Thoracic aorta (tissue), 2 donors: ENCODE measurements at places on chromosomes 3 and 15.

GRCh38 chr3:42179110-42179725 lies 86.8 kb downstream of the CCK start:
- peak; percentile 8 for DNase-seq

DNA sequence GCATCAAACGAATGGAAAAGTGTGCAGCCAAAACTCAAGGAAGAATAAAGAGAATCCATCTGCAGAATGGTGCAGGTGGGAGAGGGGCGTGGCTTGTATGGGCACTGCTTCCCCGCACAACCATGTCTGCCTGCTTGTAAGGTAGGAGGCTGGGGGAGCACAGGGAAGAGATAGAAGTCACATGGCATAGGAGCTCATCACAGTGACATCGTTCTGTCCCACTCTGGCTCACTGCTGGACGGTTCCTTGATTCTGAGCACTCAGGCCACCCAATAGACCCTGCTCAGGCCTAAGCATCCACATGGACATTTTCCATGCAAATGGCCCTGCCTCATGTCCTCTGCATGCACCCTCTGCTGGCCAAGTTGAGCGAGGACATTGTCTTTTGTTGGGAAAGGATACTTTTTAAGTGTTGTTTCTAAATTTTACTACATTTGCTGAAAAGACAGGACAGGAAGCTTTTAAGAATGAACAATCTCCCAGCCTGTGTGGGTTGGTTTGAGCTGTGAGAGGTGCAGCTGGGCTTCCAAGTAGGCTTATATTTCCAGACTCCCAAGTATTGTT lies 3.1 kb downstream of the MYLK start:
- DNase-seq = no peak

DNA sequence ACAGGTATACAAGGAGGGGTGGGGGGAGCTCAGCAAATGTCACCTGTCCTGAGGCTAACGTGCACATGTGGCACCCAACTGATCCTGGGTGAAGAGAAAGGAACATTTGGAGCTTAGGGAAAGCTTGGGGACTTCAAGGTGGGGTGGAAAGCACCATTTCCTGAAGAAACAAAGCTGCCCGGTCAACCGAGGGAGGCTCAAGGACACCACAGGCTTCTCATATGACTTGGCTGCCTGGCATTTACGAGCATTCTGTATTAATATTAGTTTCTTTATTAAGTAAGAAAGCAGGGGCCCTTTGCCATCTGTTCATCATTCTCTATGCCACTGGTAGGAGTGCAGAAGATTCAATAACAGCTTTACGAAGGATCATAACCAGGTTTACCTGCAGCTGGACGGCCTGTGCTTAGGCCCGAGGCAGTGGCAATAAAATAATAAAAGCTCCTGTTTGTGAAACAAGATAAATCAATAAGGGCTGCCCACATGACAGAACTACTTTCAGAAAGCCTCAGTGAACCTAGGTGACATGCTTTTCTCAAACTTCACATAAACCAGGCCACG lies 54.0 kb downstream of the ETV5 start:
- DNase-seq = no peak

- DNase-seq = no peak
Observed at GRCh38 chr3:144754076-144754783, 782.6 kb downstream of the DIPK2A start.

- no peak for DNase-seq
Observed at GRCh38 chr15:67937153-67937761, 97.4 kb upstream of the RNU6-1 start.

- DNase-seq = no peak
Observed at GRCh38 chr3:58568572-58569286, 8.5 kb downstream of the FAM107A start.

DNA sequence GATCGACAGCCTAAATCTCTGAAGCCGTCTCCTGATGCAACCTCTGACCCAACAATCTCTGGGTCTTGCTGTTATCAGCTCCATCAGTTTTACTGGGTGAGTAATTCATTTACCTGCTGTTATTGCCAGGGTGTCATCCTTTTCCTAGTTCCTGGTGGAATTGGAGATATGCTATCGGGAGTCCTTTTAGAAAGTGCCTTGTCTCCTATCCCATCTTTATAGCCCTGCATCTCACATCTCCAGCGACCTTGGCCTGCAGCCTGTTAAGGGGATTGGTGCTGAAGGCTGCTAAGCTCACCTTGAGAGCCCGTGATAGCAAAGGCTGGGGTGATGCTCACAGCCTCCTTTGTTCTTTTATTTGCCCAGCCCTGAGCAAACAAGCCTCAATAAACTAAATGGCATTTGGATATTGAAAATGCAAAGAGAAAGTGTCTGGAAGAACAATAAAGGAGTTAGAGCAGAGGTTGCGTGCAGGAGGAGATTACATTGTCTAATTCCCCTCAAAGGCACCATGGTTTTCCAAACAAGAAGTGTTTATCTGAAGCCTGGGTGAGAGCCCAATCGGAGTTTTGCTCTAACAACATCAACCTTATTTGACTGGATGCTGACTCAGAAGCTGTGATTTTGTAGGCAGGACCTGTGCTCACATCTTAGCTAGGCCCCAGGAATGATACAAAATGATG lies 101.8 kb downstream of the RPLP1 start:
- no peak for DNase-seq

GRCh38 chr15:42354824-42355223 lies 4.5 kb upstream of the CAPN3 start:
- DNase-seq = no peak

DNA sequence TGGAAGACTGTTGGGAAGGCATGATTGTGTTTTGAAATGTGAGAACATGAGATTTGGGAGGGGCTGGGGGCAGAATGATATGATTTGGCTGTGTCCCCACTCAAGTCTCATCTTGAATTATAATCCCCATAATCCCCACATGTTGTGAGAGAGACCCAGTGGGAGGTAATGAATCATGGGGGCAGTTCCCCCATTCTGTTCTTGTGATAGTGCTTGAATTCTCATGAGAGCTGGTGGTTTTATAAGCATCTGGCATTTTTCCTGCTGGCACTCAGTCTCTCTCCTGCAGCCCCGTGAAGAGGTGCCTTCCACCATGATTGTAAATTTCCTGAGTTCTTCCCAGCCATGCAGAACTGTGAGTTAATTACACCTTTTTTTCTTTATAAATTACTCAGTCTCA lies 430.5 kb downstream of the OTOL1 start:
- DNase-seq = no peak

DNA sequence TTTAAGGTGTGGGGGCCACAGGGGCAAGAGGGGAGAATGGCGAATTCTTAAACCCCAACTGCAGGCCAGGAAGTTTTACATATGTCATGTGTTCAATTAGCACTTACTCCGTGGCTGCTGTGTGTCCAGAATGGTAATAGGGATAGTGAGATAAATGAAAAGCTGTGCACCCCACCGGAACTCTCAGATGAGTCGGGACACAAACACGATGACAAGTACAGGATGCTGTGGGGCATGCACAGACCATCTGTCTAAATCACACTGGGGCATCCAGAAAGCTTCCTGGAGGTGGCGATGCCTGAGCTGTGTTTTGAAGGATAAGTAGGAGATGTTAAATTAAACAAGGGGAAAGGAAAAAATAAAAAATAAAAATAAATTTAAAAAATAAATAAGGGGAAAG lies 18.3 kb upstream of the TMEM158 start:
- DNase-seq = no peak

- no peak for DNase-seq
Observed at GRCh38 chr15:44207643-44208042, 12.6 kb upstream of the FRMD5 start.

DNA sequence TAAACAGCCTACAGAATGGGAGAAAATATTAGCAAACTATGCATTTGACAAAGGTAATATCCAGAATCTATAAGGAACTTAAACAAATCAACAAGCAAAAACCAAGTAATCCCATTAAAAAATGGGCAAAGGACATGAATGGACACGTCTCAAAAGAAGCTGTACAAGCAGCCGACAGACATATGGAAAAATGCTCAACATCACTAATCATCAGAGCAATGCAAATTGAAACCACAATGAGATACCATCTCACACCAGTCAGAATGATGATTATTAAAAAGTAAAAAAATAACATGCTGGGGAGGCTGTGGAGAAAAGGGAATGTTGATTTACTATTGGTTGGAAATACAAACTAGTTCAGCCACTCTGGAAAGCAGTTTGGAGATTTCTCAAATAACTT lies 30.7 kb upstream of the PPM1L start:
- no peak for DNase-seq

- no peak for DNase-seq
Observed at GRCh38 chr3:55620351-55621025, 133.4 kb upstream of the WNT5A start.

GRCh38 chr15:64905119-64905831 lies 6.4 kb upstream of the ANKDD1A start:
- DNase-seq = no peak

DNA sequence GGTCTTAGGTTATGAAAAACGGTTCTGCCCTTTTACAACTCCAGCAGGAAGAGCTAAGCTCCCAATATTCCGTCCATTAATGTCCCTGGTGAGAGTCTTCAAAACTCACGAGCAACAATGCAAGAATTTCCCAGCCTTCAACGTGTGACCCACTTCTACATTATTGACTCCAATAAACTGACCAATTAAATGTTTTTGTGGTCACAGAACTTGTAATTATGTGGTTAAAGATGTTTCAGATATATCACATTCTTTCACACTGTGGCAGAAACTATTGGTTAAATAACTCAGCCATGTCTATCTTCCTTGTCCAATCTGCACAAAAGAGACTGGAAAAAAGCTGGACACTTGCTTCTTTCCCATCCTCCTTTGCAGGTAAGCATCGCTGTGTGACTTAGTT lies 286.6 kb upstream of the ADAMTS9 start:
- no peak for DNase-seq

GRCh38 chr3:156256256-156256655 lies 135.9 kb downstream of the KCNAB1 start:
- DNase-seq = no peak

GRCh38 chr3:139309880-139310279 lies 33.9 kb upstream of the MRPS22 start:
- no peak for DNase-seq

DNA sequence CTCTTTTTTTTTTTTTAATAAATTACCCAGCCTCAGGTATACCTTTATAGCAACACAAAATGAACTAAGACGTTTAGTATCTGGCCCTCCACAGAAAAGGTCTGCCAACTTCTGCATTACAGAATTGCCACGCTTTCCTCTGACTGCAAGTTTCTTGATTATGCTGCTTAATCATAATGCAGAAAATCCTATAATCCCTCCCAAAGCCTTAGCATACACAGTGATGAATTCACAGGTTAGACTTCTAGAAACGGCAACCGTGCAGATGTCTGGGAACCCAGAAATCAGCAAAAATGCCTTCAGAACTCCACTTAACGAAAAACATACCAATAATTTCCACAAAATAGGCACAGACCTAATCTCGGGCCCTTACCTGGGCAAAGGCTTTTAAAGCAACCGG lies 144.7 kb upstream of the FRMD4B start:
- DNase-seq = no peak

DNA sequence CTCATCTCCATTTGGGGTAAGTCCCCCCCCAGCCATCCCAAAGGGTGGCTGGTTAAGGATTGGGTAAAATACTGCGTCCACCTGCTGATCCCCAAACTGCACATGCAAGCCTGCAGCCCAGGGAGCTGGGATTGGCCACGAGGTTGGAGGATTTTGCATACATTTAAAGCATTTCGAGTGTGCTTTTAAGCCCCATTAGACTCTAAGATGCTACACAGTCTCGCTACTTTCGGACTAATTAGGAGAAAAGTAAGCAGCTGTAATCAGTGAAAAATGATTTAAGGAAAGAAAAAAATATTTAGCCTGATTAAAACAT lies 23.9 kb downstream of the SLC6A6 start:
- DNase-seq = no peak

DNA sequence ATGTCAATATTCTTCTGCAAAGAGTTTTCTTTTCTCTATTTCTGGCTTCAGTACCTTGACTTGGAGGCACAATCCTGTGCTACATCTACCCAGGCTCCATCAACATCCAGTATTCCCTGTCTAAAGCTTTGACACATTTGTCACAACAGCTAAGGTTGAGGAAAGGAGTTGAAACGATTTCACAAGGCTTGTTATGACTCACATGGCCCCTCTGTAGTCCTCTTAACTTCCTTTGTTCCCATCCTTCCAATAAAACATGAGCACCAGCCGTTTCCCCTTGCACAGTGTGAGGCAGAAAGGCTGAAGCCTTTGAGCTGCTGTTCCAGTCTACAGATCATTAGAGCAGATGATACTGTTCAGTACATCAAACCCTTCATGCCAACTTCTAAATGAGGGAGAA lies 163.0 kb upstream of the TMCO5A start:
- no peak for DNase-seq

GRCh38 chr3:194137008-194137505 lies 1.1 kb downstream of the HES1 start:
- peak; percentile 41 for DNase-seq

- DNase-seq = no peak
Observed at GRCh38 chr3:120693439-120694171, 11.6 kb upstream of the HGD start.

DNA sequence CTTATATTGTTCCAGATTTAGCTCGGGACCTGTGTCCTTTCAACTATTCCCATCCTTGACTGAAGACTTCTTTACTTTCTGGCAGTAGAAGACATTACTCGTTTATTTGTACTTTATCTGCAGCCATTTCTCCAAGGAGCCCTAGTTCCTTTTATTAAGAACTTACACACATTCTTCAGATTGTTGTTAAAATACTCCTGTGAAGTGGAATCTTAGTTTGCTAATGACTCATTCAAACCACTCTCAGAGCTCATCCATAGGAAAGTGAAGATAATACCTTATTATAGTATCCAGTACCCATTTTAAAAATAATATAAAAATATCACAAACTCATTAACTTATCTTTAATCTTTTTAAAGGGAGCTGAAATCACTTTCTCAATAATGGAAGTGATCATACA lies 63.5 kb downstream of the C3orf70 start:
- DNase-seq = no peak

GRCh38 chr3:98874602-98875249 lies 26.8 kb downstream of the DCBLD2 start:
- no peak for DNase-seq

DNA sequence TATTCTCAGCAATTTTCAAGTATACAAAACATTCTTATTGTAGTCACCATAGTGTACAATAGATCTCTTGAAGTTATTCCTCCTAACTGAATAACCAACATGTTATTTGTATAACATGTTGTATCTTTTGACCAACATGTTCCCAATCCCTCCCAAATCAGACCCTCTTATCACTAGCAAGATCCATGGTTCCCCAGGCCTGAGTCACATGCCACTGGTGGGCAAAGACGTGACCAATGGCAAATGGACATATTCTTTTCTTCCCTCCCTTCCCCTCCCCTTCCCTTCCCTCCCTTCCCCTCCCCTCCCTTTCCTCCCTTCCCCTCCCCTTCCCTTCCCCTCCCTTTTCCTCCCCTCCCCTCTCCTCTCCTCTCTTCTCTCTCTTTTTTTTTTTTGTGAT lies 45.4 kb downstream of the AMOTL2 start:
- DNase-seq = no peak

DNA sequence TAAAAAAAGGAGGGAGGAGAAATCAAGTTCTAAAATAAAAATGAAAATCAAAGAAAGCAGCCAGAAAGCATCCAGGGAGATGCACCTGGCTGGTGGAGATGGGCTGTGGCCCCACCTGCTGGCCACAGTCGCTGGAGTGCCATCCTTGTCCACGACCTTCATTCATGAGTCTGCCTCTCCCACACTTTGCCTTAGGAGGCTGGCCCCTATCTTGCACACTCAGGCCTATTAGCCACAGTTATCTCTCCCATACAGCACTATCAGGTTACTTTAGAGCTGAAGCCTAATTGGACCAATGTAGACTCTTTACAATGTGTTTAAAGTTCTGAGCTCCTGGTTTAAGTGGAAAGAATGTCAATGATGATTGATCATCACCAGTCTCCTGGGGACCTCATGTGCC lies 392.0 kb upstream of the RORA start:
- no peak for DNase-seq

- DNase-seq = peak; percentile 86
Observed at GRCh38 chr3:177359593-177360357, 162.5 kb upstream of the TBL1XR1 start.
